ENCODE measurements at places on chromosomes 2 and 18. TPM values are rescaled to one million over a fixed set of nuclear protein-coding genes. Genes with fewer than 3 reads are reported as not detected.

- H3K36me3 ChIP-seq, result no peaks in the 10 kb centered on the region
- no peak overlapping the region for H3K4me3 ChIP-seq
- no peak for DNase-seq
- H3K4me1 ChIP-seq, result no peaks in the 10 kb centered on the region
These were observed 151.9 kb upstream of the CWC22 start for GRCh38 chr2:180158961-180159360.

DNA sequence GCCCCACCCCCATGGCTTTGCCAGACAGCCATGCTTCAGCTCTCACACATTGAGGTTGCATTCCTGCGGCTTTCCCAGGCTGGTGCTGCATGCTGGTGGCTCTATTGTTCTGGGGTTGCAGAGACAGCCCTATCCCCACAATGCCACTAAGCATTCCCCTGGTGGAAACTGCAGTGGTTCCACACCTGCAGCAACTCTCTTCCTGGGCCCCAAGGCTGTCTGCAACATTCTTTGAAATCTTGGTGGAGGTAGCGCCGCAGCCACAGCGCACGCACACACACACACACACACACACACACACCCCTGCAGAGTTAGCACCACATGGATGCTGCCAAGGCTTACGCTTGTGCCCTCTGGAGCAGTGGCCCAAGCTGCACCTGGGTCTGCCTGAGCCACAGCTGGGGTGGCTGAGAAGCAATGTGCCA lies 21.4 kb downstream of the SFXN5 start:
- H3K36me3 ChIP-seq, result no peaks in the 10 kb centered on the region
- H3K4me3 ChIP-seq, result no peak overlapping the region
- H3K27ac ChIP-seq, result no peak overlapping the region
- H3K4me1 ChIP-seq, result no peaks in the 10 kb centered on the region
- no peak for DNase-seq

DNA sequence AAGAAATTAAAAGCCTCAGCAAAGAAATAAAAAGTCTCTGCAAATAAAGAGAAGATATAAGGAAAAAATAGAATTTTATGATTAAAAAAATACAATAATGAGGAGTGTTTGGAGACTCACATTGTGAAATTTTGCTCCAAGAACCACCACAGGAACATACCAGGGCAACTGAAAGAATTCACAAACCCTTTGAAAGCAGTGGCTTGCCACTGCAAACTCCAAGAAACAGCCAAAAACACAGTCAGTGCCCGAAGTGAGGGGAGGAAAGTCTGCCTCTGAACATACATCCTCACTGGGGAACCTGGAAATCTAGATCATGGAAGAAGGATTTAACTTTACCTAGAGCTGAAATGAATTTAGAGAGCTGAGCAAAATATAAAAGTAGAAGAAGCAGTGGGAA lies 33.1 kb downstream of the EVA1A start:
- H3K4me3 ChIP-seq, result no peak overlapping the region
- no peak overlapping the region for H3K27ac ChIP-seq
- H3K4me1 ChIP-seq, result no peaks in the 10 kb centered on the region
- no peaks in the 10 kb centered on the region for H3K36me3 ChIP-seq

- no peaks in the 10 kb centered on the region for H3K4me1 ChIP-seq
- no peaks in the 10 kb centered on the region for H3K27me3 ChIP-seq
- no peaks in the 10 kb centered on the region for H3K36me3 ChIP-seq
- no peak overlapping the region for H3K4me3 ChIP-seq
- H3K27ac ChIP-seq, result no peak overlapping the region
These were observed 828.6 kb upstream of the POU3F3 start for GRCh38 chr2:104025295-104025694.

- no peak for DNase-seq
- H3K27ac ChIP-seq, result no peak overlapping the region
- no peak overlapping the region for H3K4me3 ChIP-seq
These were observed 21.1 kb upstream of the TMEM163 start for GRCh38 chr2:134739879-134740301.

DNA sequence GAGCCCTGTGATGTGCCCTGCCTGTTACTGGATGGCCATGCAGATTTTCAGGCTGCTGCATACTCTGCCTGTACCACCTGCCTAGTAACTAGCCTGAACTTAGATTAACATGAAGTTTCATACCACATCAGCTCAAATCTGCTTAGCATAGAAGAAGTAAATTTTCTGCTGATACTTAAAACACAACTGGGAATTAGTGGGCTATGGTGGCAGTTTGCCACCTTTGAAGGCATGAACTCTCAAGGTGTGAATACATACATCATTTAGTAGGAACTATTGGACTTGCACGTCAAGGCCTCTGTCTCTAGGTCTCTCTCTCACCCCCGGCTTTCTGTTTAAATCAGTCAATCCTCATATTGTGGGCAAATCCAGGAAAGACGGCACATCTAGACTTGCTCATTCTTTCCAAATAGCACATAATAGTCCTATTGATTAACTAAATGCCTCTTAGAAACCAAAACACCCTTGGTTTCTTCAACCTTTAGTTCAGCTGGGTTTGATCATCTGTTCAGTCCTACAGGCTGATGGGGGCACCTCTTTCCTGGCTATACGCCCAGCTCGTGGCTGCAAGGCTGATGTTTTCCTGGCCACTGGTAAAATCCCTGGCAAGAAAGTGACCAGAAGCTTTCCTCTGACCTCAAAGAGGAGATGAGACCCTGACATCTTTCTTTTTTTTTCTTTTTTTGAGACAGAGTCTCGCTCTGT lies 58.4 kb downstream of the ALPK2 start:
- H3K36me3 ChIP-seq, result no peaks in the 10 kb centered on the region
- H3K4me1 ChIP-seq, result peaks cover 20% of the 10 kb centered on the region
- H3K4me3 ChIP-seq, result no peak overlapping the region
- H3K27ac ChIP-seq, result peak overlapping the region; percentile 34
- H3K27me3 ChIP-seq, result no peaks in the 10 kb centered on the region
- DNase-seq, result no peak

GRCh38 chr2:151771599-151772358 lies 37.5 kb upstream of the NEB start:
- H3K27ac ChIP-seq, result peak overlapping the region; percentile 28
- DNase-seq, result no peak
- peaks cover 9% of the 10 kb centered on the region for H3K36me3 ChIP-seq
- H3K27me3 ChIP-seq, result no peaks in the 10 kb centered on the region
- no peak overlapping the region for H3K4me3 ChIP-seq

GRCh38 chr2:130353291-130354138 lies 2.3 kb upstream of the PTPN18 start:
- H3K4me1 ChIP-seq, result peaks cover 21% of the 10 kb centered on the region
- H3K27me3 ChIP-seq, result no peaks in the 10 kb centered on the region
- no peak for DNase-seq
- no peak overlapping the region for H3K27ac ChIP-seq
- H3K4me3 ChIP-seq, result no peak overlapping the region
- peaks cover 5% of the 10 kb centered on the region for H3K36me3 ChIP-seq

DNA sequence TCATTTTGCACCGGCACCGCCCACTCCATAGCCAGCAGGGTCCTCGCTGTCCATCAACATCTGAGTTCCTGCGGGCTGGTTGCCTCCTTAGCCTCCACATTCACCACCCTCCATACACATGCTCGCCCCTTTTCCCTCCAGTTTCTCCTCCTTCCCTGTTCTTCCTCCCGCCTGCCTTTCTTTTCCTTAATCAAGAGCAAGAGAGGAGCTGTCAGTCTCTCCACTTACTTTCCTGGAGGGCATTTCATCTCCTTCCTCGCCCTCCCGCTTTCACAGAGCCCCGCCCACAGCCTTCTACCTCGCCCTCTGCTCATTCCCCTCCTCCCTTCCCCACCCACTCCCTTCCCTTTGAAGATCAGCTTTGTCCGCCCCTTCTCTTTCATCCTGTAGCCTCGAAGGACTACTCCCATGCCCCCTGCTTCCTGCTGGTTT lies 13.8 kb upstream of the ZBTB7C start:
- H3K27me3 ChIP-seq, result peaks cover 6% of the 10 kb centered on the region
- no peak for DNase-seq
- H3K4me3 ChIP-seq, result no peak overlapping the region

GRCh38 chr2:27369471-27370025 lies 590 bp downstream of the EIF2B4 start:
- no peak for DNase-seq
- peaks cover 58% of the 10 kb centered on the region for H3K36me3 ChIP-seq
- H3K4me3 ChIP-seq, result peak overlapping the region; percentile 98
- H3K27ac ChIP-seq, result peak overlapping the region; percentile 97
- peaks cover 38% of the 10 kb centered on the region for H3K4me1 ChIP-seq

GRCh38 chr2:147374423-147374811 lies 470.4 kb upstream of the ACVR2A start:
- H3K4me3 ChIP-seq, result no peak overlapping the region
- no peaks in the 10 kb centered on the region for H3K27me3 ChIP-seq
- no peak overlapping the region for H3K27ac ChIP-seq
- H3K4me1 ChIP-seq, result peaks cover 2% of the 10 kb centered on the region
- DNase-seq, result no peak

GRCh38 chr2:74428675-74429074 lies 7.1 kb downstream of the WDR54 start:
- H3K4me3 ChIP-seq, result no peak overlapping the region
- peaks cover 3% of the 10 kb centered on the region for H3K4me1 ChIP-seq
- peak; percentile 31 for DNase-seq

DNA sequence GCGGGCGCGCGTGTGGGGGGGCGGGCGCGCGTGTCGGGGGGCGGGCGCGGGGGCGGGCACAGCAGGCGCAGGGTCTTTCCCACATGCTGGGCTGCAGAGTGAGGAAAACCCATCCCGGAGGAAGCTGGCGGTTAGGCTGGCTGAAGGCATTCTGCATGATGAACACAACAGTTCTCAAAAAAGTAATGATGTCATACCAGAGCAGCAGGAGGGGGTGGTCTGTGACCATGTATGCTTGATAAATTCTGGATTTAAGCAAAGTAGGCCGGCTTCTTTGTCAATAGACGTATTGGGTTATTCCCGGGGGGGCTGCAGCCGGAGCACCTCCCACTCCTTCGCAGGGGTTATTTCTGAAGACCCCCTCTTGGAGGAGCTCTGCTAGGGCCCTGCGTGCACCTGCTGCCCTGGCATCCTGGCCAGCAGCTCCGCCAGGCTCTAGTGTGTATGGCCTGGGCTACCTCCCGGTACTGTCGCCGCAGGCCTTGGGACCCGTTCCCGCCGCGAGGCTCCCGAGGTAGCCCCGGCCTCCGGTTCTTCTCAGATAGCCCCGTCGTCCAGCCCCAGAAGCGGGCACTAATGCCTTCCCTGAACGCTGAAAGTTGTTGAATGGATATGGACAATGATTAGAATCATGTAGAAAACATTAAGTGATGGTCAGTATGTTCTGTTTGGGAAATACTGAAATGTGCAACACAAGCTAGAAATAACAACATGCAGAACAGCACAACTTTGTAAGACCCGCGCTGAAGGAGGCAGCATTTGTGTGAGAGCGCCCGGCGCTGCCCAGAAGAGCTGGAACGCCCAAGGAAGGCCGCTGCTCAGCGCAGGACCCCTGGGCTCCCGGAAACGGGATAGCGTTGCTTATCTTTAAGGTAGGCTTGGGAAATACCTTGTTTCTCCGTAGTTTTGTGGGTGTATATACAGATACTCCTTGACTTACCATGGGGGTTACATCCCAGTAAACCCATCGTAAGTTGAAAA lies 101.4 kb upstream of the RAB6C start:
- DNase-seq, result no peak
- H3K4me1 ChIP-seq, result peaks cover 13% of the 10 kb centered on the region
- peak overlapping the region; percentile 45 for H3K27ac ChIP-seq
- no peaks in the 10 kb centered on the region for H3K36me3 ChIP-seq

DNA sequence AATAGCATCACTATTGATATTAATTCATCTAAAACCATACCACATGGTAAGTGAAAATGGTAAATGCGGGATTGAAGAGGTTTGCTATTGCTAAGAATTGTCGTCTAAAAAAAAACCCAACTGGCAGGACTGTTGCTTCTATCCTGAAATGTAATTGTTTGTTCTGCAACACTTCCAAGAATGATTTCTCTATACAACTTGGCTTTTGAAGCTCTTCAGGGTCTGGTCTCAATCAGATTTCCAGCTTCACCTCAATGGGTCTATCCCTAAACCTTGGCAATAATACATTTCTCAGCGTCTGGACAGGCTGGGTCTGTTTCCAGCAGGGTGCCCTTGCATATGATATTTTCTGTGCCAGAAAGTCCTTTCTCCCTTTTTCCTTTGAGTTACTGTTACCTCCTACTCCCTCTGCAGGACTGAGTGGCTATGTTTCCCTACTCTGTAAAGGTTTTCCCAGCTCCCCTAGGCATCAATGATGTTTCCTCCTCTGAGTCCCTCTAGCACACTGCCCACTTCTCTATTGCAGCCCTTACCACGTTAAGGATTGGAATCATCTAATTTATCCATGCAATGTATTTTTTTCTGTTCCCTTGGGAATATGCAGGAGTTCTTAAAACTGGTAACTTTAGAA lies 118.2 kb upstream of the REV1 start:
- H3K27me3 ChIP-seq, result no peaks in the 10 kb centered on the region
- no peak overlapping the region for H3K27ac ChIP-seq
- H3K4me1 ChIP-seq, result peaks cover 6% of the 10 kb centered on the region

GRCh38 chr2:9251154-9252001 lies 44.8 kb downstream of the ASAP2 start:
- H3K36me3 ChIP-seq, result no peaks in the 10 kb centered on the region
- H3K27ac ChIP-seq, result peak overlapping the region; percentile 59
- H3K4me3 ChIP-seq, result no peak overlapping the region
- H3K4me1 ChIP-seq, result peaks cover 54% of the 10 kb centered on the region
- DNase-seq, result peak; percentile 74
- H3K27me3 ChIP-seq, result no peaks in the 10 kb centered on the region

GRCh38 chr2:63790906-63791305 lies 50.8 kb upstream of the UGP2 start:
- H3K4me3 ChIP-seq, result no peak overlapping the region
- no peaks in the 10 kb centered on the region for H3K27me3 ChIP-seq
- no peak for DNase-seq
- no peaks in the 10 kb centered on the region for H3K36me3 ChIP-seq
- H3K27ac ChIP-seq, result peak overlapping the region; percentile 75

DNA sequence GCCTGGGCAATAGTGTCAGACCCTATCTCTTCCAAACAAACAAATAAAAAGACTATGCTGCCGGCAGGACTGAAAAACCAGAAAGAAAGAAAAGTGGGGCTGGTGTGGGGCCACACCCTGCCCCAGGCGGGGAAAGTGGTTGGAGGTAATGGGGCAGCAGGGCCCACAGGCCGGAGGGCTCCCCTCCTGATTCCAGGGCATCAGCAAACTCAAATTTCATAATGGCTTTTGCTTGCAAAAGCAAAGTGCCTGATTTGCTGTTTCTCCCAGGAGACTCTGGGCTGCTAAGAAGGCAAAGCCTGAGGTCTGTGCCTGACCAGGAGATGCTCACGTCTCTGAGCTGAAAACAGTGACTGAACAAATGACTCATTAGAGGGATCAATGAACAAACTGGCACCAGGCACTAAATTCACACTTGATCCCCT lies 121.9 kb downstream of the HDAC4 start:
- H3K4me1 ChIP-seq, result peaks cover 49% of the 10 kb centered on the region
- no peaks in the 10 kb centered on the region for H3K27me3 ChIP-seq
- H3K4me3 ChIP-seq, result no peak overlapping the region
- DNase-seq, result peak; percentile 58
- peak overlapping the region; percentile 32 for H3K27ac ChIP-seq
- H3K36me3 ChIP-seq, result no peaks in the 10 kb centered on the region

DSG4 gene
- total RNA-seq, result 1.8 TPM

CHRNA1 gene
- not detected for total RNA-seq

LCT gene
- not detected for total RNA-seq

ASTL gene
- total RNA-seq, result 1.7 TPM

TFCP2L1 gene
- 46.6 TPM for total RNA-seq

TMEM150A gene
- total RNA-seq, result 15.0 TPM

NR4A2 gene
- 21.7 TPM for total RNA-seq

NETO1 gene
- not detected for total RNA-seq

STON1 gene
- 7.6 TPM for total RNA-seq

GRP gene
- total RNA-seq, result not detected

ALLC gene
- total RNA-seq, result not detected

GPC1 gene
- total RNA-seq, result 143 TPM

TRIM54 gene
- total RNA-seq, result not detected

SLC23A3 gene
- total RNA-seq, result 3.2 TPM

GULP1 gene
- total RNA-seq, result 18.8 TPM

M1AP gene
- not detected for total RNA-seq

LIMS4 gene
- total RNA-seq, result not detected

MALT1 gene
- 33.9 TPM for total RNA-seq

Measured in suprapubic skin (tissue), 4 donors.